ENCODE measurements at places on chromosomes 1 and 21.

DNA sequence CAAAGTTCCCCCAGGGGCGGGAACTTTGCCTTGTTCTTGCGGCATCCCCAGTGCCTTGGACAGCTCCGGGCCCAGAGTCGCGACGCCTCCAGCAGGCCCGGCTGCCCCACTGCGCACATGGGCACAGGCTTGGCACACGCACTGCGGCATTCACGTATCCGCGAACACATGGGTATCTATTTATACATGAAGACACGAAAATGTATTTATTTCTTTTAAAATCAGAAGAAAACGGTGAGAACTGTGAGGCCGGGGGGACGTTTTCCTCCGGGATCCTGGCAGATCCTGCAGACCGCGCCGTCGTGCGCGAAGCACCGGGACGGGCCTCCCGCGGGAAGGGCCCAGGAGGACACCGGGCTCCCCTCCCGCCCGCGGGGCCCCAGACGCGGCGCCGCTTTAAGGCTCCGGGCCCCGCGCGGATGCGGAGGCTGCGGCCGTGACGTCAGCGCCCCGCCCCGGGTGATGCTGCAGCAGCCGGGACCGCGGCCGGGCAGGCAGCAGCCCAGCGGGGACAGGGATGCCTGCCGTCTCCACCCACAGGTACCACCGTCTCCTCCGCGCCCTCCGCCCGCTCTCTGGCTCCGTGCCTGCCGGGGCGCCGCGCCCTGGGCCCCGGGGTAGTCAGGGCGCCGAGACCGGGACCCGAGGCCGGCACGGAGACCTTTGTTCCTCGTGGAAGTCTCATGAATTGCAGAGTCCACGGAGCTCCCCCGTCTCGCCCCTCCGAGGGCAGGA, at the start of gene SLC45A1:
Gene SLC45A1 (plus strand): TSS at position 468 of the 735 bp plus-strand sequence. CDS start 6,216 bp downstream, outside the sequence.
- DNase-seq, result peak; percentile 70

GRCh38 chr1:210294999-210295745, 33.5 kb upstream of the HHAT start:
- peak; percentile 30 for DNase-seq

- no peak for DNase-seq
Measured at GRCh38 chr1:60170709-60171108, 97.1 kb upstream of the C1orf87 start.

- peak; percentile 40 for DNase-seq
Measured at GRCh38 chr1:40665335-40666171, at the start of gene RIMS3. Gene RIMS3, minus strand, starts transcription at chr1:40665682. Its CDS starts 23,757 bp downstream, at chr1:40641925.

DNA sequence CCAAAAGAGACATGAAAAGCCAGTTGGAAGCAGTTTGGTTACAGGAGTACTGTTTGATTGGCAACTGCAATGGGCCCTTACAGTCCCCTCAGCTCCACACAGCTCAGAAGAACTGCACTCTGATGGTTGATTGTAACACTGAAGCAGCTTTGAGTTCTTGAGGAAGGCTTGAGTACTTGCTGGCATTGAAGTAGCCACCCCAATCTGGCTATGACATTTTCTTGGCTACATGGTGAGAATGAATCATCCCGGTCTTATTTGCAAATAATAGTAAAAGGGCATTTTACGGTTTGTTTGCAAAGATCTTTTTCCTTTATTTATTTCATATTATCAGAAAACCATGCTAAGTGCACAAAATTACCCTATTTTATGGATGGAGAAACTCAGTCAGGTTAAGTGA, 159.7 kb upstream of the BEND5 start:
- DNase-seq, result peak; percentile 10

- no peak for DNase-seq
Measured at GRCh38 chr21:29189353-29189752, 58.9 kb downstream of the MAP3K7CL start.

- DNase-seq, result no peak
Measured at GRCh38 chr1:237748171-237748960, 142.4 kb downstream of the ZP4 start.

- DNase-seq, result no peak
Measured at GRCh38 chr1:200642481-200642880, 21.9 kb upstream of the KIF14 start.

DNA sequence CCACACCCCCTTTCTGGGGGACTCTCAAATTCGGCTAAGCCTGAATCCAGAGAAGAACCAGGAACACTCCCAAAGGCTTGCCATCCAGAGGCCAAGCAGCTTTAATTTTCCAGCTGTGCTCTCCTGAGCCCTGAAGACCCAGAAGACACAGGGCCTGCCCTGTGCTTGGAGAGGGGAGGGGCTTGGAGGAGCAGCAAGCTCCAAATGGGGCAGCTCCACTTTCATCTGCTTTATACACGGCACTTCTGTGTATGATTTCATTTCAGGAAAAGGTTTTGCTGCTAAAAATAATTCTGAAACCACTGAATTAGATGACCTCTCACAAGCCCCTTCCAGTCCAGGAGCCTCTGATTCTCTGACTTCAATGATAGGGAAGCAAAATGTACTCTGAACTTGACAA, 39.2 kb upstream of the CTTNBP2NL start:
- DNase-seq, result no peak

GRCh38 chr21:44972821-44973220, 33.0 kb downstream of the SLX9 start:
- no peak for DNase-seq

- no peak for DNase-seq
Measured at GRCh38 chr21:35127851-35128250, 78.7 kb upstream of the RUNX1 start.

DNA sequence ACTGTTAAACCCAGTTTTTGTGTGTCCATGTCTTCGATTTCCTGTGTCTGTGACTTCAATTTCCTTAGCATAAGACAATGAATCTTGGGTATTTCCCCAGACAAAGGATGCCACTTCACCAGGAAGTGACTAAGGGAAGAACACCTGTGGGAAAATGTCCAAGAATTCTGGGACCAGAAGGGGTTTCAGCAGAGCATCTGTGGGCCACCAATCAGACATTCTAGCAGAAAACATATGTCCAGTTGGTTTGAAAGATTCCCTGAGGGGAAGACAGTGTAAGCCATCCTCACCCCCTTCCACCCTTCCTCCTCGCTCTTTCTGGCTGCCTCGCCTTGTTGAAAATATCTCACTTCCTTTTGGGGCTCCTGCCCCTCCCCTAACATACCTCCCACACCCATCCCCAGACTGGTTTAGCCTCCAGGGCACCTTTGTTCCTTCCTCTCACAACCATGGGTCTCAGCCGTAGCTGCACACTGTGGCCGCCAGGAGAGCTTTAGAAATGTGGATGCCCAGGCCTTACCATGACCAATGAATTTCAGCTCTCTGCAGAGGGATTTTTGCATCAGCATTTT, 25.5 kb upstream of the IFNAR1 start:
- DNase-seq, result no peak

DNA sequence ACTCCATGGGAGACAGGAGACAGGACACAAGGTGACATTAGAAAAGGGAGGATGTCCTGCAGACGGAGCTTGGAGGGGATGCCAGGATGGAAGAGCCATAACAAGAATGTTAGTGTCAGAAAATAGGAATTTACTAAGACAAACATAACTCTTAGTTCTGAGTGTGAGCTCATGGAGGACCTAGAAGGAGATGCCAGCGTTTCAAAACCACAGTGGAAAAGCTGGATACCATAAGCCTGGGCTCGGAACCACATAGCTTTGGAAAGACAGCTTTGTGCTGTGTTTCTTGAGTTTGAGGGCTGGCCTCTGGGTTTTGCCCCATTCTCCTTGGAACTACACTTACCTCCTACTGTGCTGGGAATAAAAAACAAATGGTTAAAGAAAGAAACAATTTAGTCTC, 128.4 kb downstream of the S1PR1 start:
- no peak for DNase-seq

DNA sequence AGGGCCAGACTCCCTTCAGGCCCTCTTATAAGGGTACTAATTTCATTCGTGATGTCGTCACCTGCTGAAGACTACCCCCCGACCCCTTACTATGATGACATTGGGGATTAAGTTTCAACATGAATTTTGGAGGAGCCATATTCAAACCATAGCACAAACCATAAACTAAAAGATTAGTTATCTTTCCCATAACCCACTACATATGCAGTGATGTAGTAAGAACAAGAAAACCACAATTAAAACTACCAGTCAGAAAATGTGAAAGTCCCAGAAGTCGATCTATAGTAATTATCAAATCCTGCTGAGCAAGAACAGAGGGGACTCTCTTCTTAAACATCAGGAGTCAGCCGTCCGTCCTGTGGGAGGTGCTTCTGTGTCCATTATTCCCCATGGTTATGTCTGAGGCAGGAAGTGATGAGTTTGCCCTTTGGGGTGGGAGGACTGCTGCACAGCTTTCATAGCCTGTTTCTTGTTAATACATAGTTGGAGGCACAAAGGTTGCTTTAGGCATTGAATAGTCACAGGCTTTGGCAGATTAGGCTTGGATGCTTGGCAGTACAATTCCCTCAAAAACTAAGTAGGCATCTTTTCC, 35.9 kb upstream of the PTGFRN start:
- DNase-seq, result peak; percentile 56

DNA sequence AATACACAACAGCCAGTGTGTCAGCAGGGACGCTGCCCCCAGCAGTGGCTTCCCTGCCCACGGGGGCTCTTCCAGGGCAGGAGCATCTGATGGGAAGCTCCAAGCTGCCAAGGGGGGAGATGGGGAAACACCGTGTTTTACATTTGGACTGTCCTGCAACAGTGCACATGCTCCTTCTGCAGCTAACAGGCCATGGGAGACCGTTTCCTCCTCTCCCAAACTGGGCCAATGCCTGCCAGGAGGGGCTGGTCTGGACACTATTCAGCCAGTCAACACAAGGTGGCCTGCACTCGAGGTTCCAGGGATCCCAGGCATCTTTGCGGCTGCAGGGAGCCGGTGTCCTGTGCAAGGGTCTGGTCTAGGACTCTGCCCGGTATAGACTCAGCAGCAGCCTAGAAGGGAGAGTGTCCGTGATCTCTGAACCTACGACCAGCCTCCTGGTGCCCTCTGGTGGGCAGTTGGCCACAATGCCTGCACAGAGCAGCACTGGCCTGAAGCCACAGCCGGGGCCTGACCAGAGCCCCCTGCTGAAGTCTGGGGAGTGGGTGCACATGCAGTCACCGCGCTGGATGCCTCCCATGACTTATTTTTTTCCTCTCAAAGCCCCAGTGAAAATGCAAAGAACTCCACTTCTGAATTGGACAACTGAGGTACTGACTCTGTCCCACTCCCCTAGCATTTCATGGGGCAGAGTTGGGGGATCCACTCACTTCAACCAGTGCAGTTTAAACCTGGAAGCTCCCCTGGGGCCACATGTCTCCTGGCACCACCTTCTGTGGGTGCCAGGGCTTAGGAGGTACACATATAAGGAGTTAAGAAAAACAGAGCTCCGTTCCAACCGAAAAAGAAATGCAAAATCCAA, 33.3 kb downstream of the RCC2 start:
- peak; percentile 65 for DNase-seq

DNA sequence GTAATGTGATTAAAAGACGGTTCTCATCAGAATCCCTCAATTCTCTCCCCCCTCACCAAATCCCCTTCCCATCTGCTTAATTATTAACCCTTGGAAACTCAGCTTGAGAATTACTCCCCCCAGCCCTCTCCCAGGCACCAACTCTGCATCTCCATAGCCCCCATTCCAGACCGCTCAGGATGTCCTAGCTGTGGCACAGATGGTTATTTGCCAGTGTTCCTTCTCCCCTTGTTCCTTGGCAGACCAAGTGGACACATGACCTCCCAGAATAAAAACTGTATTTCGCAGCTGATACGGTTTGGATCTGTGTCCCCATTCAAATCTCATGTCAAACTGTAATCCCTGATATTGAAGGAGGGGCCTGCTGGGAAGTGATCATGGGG, 14.6 kb downstream of the HENMT1 start:
- no peak for DNase-seq

GRCh38 chr1:12549460-12550349, 68.3 kb downstream of the DHRS3 start:
- peak; percentile 80 for DNase-seq

- no peak for DNase-seq
Measured at GRCh38 chr1:12570291-12570690, 47.7 kb downstream of the DHRS3 start.

GRCh38 chr1:236129306-236129705, 13.0 kb upstream of the GPR137B start:
- DNase-seq, result no peak

DNA sequence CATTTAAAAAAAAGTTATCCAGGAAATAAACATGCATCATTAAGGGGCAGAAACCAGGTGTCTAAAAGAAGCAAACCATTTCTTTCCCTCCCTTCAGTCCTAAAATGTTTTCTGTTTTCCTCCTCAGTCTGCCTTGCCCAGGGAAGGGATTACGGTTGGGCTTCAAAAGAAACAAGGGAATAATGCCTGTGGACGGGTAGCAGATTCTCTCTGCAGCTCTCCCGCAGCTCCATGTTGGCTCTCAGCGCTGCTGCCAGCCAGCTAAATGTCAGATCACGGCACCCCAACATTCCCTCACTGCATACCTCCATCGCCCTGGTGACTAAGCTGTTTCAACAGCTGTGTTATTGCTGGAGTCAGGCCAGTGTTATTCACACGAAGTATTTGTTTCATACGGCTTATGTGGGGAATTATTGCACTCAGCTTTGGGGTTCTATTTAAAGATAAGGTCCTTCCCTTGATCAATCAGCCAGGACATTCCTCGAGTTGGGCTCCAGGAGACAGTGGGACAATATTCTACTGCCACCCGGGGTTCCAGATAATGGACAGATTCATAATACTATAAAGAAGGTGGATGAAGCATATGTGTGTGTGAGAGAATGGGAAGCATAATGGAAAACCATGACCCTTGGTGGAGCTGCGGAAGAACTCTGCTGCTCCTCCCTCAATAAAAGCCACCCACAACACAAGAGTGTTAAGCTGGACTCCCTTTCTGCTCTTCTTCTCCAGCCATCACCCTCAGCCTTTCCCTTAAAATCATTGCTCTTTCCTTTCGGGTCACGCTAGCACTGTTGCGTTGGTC, 58.2 kb downstream of the WLS start:
- DNase-seq, result peak; percentile 96

DNA sequence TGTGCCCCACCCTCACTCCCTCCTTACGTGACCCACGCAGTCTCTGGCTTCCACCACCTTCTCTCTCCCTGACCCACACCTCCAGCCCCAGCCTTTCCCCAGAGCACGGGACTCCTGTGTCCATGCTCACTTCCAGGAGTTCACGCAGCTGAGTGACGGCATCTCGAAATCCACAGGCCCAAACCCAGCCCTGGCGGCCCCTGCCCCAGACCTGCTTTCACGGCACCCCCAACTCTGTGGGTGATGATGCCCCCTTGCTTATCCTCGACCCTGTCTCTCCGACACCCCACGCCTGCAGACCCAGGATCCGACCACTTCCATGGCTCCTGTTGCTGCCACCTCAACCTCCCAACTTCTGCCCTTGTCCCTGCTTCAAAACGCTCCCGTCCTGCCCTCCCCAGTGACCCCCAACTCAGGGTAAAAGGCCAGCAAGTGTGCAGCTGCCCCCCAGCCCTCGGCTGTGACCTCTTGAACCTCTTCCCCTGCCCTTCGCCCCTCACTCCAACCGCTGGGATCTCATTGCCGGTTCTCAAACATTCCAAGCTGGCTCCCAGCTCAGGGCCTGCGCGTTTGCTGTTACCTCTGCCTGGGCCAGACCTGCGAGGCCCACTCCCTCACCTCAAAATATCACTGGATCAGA, 30.4 kb upstream of the LAPTM5 start:
- no peak for DNase-seq
